ENCODE measurements at places on chromosomes 5 and 9.

DNA sequence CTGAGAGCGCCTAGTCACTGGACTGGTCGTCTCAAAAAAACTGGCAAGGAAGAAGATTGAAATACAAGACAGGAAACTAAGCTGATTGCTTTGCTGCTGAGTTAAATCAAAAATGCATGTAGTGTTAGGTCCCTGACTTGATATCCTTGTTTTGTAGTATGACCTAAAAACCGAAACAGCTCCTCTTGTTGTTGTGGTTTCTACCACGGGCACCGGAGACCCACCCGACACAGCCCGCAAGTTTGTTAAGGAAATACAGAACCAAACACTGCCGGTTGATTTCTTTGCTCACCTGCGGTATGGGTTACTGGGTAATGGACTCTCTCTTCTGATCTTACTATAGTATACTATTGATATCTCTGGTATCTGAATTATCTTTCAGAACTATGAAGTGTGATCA, 4.3 kb downstream of the MTRR start:
- DNase-seq, result no peak

- no peak for DNase-seq
These were observed 63.7 kb downstream of the DENND4C start for GRCh38 chr9:19294219-19294618.

DNA sequence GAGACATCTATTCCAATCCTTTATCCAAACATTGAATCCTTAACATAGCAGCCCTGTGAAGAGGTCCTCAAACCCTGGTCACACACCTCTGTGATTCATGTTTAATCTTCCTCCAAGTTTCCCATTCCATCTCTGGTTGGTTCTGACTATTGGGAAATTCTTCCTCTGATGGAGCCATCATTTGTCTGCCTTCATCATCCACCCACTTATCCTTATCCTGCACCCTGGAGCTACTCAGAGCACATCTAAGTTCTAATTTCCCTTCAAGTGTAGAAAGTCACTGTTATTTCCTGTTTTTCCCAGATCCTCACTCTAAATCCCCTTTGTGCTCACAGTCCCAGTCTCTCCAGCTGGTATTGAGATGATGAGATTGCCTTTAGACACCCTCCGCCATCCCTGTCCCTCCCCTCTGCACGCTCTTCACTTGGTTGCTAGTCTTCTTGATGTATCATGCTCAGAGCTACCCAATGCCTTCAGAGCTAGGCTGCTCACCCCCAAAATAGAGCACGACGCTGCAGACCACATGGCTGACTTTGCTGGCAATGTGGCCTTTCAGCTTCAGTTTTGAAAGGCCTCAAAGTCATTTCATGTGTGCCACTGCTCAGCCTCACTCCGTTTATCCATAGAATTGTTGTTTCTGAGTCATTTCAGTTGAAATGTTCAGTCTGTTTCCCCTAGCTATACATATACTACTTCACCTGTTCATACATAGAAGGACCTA, 154.3 kb downstream of the PALM2AKAP2 start:
- no peak for DNase-seq

DNA sequence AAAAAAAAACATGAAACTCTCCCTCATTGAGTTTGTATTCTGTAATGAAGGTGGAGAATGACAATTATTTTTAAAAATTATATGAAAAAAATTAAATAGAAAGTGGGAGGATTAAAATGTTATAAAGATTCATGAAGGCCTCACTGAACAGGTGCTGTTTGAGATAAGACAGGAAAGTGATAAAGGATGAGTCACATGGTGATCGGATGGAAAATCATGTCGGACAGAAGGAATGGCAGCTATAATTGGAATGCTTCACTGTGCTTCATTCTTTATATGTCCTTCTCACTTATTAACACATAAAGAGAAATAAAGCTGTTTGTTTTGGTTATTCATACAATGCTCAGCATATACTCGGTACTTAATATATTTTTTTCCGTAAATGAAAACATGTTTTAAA, 464.5 kb upstream of the RGMB start:
- DNase-seq, result no peak

DNA sequence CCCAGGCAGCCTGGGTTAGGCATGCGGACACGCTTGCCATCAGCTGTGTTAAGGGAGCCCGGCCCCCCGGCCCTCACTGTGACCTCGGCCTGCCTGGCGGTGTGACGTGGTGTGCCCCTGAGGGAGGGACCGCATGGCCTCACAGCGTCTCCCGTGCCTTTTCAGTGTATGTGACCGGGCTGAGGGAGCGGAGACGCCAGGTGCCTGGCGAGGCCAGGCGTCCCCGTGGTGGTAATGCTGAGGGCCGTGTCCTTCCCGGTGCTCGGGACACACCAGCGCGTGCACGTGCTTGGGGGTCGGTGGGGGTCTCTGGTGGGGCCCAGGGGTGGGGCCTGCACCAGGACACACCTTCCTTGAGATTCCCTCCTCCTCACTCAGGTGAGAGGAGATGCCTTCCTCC, 10.9 kb downstream of the RNU6ATAC start:
- DNase-seq, result no peak

DNA sequence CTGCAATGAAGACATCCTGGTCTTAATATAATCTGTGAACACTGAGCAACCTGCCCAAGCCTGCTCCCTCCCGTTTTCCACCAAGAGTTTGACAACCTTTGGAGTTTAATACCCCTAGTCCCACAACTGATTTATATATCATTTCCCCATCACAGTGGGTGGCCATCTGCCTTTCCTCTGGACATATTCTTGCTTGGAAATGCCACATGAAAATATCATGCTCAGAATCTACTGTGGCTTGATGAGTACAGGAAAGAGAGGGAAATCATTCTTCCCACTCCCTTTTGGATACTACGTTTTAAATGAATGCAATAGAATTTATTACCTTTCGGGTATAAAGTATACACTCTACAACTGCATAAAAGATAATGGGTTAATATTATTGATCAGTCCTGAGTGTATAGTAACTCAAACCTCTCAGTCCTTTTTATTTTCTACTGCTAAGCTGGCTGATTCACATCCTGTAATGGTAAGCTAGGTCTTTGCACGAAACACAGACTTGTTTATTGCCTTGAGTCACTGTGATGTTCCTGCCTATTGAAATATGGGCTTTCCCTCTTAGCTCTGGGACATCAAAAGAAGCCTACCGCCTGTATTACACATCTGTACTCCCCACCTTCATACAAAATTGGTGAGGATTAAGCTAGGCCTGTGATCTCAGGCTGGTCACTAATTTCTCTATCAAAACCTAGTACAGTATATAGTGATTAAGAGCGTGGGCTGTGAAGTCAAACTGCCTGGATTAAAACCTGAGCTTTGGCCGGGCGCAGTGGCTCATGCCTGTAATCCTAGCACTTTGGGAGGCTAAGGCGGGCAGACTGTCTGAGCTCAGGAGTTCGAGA, 67.6 kb upstream of the NR5A1 start:
- peak; percentile 73 for DNase-seq

DNA sequence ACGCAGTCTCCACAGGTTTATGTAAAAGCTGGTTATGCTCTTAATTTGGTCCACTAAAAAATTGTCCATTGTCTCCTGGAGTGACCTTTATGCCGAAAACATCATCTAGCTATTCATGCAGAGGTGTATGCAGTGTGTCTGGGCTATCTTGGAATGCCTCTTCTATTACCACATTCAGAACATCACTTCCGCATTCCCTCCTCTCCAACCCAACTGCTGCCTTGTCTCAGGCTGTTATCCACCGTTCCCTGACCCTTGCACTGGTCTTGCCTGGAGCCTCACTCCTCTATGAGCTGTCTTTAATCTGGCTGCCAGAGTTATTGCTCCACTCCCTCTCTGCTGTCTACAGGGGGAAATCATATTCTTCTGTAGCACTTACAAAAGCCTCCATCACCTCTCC, 214.1 kb upstream of the ANKRD55 start:
- no peak for DNase-seq

All from kidney epithelial cell (primary cell).